ENCODE measurements at places on chromosomes 6 and 20.

DNA sequence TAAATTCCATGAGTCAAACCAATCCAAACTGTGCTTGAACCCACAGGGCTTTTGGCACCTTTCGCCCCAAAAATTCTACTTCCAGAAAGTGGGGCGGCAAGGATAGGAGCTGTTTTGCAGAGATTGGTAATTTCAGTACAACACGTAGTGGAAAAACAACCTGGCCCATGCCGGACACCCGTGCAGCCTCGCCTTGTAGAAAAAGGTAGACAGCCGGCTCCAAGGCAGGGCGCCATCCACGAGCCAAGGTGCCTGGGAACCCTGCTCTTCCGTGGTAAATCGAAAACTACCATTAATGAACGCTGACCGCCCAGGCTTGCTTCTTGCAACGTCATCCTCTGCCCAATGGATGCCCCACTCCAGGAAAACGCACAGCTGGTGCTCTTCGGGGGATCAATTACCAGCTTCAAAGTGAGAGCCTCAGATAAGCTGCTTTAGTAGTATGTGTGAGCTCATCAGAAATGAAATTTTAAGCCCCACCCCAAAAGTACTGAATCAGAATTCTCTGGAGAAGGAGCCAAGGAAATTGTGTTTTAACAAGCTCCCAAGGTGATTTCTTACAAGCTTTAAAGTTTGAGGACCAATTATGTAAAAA is 1.8 kb downstream of the OOEP start:
- DNase-seq = no peak

- DNase-seq = no peak
Observed at GRCh38 chr6:149267072-149267471, 50.4 kb upstream of the TAB2 start.

- no peak for DNase-seq
Observed at GRCh38 chr6:93567164-93567563, 147.8 kb upstream of the EPHA7 start.

DNA sequence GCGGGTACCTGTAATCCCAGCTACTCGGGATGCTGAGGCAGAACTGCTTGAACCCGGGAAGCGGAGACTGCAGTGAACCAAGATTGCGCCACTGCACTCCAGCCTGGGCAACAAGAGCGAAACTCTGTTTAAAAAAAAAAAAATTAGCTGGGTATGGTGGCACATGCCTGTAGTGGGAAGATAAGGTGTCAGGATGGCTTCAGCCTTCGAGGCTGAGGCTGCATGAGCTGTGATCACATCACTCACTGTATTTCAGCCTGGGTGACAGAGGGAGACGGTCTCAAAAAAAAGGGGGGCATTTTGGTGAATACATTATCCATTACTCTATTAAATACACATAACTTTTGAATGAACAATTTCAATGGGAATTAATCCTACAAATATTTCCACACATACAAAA is 32.4 kb downstream of the SNX3 start:
- no peak for DNase-seq

- no peak for DNase-seq
Observed at GRCh38 chr6:113330636-113330946, 526.6 kb upstream of the MARCKS start.

- DNase-seq = no peak
Observed at GRCh38 chr6:39553029-39553428, 172.2 kb downstream of the KIF6 start.

- DNase-seq = no peak
Observed at GRCh38 chr20:40232273-40232672, 456.8 kb downstream of the MAFB start.

All from activated T-cell treated with anti-CD3 and anti-CD28 coated beads for 48 hours (primary cell).